ENCODE measurements at places on chromosomes 4 and X. TPM values are rescaled to one million over a fixed set of nuclear protein-coding genes. Genes with fewer than 3 reads are reported as not detected.

AGTR2 gene
- not detected for total RNA-seq

RAB40AL gene
- 0.30 TPM for total RNA-seq

ATP8A1 gene
- 0.59 TPM for total RNA-seq

TBC1D9 gene
- total RNA-seq: 50.2 TPM

INTS6L gene
- total RNA-seq: 15.4 TPM

BTC gene
- under 0.01 TPM for total RNA-seq
